ENCODE measurements at places on chromosomes 5 and 9.

- DNase-seq: no peak
Observed at GRCh38 chr5:116144103-116144502, 59.3 kb downstream of the COMMD10 start.

DNA sequence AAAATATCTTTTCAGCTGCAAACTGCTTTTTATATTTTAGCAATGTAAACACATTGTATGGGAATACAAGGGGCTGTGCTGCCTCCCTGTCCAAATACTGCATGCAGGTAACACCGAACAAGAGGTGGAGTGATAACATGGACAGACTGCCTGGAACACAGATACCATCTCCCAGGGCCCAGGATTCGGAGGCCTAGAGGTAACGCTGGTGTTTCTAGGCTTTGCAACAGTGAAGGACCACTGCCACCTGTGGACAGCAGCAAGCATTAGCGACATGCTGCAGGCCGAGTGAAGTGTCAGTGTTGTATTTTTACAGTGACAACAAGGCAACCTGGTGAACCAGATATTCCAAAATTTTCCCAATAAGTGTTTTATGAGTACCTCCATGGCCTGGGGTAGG lies 379.1 kb downstream of the DMRT2 start:
- no peak for DNase-seq

DNA sequence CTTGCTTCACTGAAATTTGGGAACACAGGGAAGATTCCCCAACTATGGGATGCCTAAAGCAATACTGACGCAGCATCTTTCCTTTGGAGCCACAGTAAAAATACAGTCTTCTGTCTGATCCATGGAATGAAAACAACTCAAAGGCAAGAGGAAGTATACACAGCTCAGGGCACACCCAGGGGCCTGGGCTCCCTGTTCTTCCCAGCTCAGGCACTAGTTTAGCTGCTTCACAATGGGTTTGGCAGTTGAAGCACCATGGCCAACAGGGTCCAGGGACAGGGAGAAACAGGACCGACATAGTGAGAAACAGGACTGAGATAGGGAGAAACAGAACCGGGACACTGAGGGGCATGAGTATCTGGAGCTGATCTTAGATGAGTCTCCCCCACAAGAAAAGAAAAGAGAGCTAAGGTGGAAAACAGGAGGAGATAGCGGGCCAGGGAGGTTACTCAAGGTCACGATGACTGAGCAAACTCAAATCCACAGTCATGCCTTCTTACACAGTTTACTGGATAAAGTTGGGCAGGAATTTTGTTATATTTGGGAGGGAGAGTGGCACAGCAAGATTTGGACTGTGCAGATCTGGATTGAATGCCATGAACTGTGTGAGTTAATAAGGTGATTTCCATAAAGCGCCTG lies 198.8 kb downstream of the SMARCA2 start:
- no peak for DNase-seq

DNA sequence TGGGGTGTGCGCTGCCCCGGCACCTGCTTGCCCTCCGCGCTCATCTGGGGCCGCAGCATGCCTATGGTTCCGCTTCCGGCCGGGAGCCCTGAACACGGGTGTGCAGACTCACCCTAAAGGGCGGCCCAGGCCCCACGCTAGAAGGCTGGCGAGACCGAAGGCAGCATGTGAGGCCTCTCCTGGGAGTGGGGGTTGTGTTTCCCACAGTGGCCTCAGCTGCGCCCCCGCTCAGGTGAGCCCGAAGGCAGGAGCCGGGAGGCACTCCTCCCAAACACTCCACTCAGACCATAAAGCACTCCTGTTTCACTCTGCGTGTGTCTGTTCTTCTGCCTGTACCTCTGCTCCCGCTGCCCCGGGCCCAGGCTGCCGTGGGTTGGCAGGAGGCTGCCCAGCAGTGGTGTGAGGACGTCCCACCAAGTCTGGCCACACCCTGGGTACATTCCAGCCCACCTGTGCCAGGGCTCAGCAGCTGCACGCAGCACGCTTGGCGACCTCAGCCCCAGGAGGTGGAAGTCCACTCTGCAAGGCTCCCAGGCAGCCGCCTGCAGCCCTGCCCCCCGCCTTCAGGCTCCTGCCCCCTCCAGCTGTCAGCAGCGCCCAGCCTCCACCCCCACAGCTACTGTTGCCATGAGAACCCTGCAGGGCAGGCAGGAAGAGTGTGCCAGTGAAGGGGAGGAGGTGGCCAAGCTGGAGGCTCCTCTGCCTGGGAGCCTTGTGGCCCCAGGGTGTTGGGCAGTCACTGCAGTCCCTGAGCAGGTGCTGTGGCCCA lies 1.2 kb upstream of the AJM1 start:
- DNase-seq: no peak

DNA sequence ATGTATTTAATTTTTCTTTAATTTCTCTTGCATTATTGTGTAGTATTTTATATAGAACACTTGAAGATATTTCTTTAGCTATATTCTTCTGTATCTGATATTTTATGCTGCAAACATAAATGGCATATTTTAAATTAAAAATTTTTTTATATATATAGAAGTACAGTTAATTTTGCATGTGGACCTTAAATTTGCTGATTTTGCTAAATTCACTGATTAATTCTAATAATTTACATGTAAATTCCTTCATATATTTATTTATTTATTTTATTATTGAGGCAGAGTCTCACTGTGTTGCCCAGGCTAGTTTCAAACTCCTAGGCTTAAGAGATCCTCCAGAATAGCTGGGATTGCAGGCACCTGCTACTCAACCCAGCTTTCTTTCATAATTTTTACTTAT lies 276.9 kb downstream of the PRR16 start:
- DNase-seq: no peak

- no peak for DNase-seq
Observed at GRCh38 chr5:106423109-106423897, 1247.4 kb downstream of the EFNA5 start.

DNA sequence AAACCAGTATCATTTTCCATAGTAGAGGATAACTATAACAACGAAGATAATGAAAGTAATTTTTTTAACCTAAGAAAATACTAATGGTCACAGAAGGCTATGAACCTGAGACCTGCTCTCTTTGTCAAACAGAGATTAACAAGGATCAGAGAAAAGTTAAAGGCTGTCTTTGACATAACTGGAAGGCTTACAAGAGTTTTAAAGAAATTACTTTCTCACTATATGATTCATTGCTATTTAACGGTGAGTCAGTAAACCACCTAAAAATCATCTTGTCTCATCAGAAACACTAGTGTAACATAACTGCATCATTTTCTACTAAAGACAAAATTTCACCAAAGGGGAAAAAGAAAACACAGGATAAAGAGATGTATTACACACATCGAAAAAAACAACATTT lies 19.3 kb downstream of the MLANA start:
- no peak for DNase-seq

DNA sequence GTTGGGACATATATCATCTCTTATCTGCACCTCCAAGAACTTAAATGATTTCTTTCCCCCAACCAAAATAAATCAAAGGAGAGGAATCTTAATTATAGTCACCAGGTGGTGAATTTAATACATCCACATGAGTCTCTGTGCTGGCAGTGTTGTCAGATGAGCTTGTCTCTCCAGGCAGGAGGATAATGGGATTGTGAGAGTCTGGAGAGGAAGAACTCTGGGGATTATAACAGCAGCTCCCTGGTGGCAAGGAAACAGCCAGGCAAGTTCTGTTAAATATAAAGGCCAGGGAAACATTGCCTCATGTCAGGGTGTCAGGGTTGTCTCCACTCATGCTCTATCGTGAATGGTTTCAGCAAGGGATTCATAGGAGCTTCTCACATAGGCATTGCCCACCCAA lies 80.8 kb downstream of the TLR4 start:
- no peak for DNase-seq

- DNase-seq: no peak
Observed at GRCh38 chr9:136728548-136729123, 14.1 kb downstream of the LCN10 start.
